ENCODE measurements at places on chromosomes 2 and 18. TPM values are rescaled to one million over a fixed set of nuclear protein-coding genes. Genes with fewer than 3 reads are reported as not detected.

PAX3 gene
- 0.58 TPM for total RNA-seq

DIPK1C gene
- 1.2 TPM for total RNA-seq

RAD51AP2 gene
- total RNA-seq = 0.12 TPM

CYBRD1 gene
- 57.5 TPM for total RNA-seq

RNU2-63P gene
- 29.7 TPM for total RNA-seq

POTEC gene
- not detected for total RNA-seq

NT5DC4 gene
- not detected for total RNA-seq
